CD4-positive, alpha-beta T cell treated with Interleukin-4 for 1 hour (primary cell): ENCODE measurements at places on chromosomes 4 and X.

DNA sequence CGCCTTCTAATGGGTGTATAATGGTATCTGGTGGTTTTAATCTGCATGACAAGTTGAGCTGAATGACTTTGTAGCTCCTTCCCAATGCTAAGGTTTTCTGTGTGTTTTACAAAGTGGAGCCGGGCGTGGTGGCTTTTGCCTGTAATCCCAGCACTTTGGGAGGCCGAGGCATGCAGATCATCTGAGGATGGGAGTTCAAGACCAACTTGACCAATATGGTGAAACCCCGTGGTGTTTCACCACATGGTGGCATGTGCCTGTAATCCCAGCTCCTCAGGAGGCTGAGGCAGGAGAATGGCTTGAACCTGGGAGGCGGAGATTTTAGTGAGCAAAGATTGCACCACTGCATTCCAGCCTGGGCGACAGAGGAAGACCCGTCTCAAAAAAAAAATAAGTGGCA lies 28.9 kb downstream of the ARFIP1 start:
- no peak for DNase-seq

DNA sequence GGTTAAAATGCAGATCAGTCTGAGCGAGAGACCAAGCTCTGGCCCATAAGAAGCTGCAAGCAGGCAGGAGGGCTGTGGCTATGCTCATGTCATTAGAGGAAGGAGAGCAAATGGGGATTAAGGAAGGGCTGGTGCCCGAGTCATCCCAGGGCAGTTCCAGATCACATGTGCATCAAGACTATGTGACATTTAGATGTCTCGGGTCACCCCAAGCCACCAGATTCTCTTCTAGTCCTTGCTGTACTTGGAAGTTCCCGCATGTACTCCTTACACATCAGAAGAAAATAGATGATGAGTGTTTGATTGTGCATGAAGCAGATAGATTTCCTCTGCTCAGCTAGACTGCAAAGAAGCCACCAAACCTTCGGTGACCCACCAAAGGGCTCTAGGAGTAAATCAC lies 42.1 kb upstream of the KLHL34 start:
- no peak for DNase-seq

DNA sequence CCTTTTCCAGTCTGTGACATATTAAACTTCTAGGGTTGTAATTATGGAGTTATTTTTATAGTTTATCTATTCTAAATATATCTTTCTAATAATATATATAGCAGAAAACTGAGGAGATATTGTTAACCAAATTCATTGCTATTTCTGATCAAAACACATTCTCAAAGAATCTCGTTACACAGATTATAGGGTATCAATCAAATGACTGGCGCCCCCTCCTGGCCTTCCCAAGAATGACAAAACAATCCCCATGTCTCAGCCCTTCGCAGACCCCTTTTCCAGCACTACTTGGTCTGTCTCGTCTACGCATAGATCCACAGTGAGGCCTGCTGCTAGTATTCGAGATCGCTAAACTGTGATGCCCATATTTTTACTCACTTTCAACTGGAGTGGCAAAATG lies 209.3 kb downstream of the GPC3 start:
- DNase-seq = peak; percentile 13

DNA sequence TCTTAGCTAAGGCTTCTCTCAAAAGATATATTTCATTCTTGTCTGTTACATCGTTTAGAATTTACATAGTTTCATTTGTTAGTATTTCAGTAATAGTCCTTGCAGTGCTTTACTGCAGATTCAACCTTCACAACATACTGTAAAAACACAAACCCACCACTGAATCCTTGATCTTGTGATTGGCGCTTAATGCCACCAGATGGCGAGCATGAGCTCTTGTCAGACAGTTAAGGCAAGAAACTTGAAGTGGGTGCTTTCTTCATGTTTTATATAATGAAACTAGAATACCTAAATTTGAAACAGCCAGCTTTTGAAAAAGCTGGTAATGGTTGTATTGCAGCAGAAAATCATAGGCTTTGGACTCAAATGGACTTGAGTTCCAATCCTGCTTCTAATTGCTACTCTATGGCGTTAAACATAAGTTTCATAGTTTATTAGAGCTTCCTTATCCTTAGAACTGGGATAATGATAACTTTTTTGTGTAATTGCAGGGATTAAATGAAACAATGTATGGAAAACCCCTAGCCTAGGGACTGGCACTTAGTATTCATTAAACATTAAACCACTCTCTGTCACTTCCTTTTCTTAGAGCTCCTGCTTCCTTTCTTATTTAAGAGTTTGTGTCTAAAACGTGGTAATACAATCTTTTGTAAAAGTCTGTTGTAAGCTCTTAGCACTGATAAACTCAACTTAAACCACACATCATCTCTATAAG lies 95.1 kb downstream of the USP9X start:
- peak; percentile 62 for DNase-seq

DNA sequence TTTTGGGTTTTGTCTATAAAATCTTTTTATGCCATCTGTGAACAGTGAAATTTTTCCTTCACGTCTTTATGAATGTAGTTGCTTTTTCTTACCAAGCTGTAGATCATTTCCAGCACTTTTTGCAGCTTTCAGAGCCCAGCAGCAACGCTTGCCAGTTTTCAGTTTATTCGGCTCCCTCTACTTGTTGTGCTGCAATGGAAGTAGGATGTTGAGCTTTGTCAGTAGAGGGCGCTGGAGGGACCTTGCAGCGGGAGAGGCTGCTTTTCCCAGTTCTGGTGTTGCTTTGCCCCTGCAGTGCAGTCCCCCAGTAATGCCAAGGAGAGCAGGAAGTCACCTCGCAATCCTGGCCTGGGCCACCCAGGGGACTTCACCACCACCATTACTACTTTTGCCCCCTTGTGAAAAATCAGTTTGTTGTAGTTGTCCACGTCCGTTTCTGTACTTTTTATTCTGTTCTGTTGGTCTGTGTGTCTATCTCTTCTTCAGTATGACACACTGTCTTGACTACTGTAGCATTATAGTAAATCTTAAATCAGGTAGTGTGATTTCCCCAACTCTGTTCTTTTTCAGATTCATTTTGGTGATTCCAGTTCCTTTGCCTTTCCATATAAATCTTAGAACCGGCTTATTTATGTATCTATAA lies 21.8 kb downstream of the CMC4 start:
- DNase-seq = peak; percentile 46
